Gastroesophageal sphincter (tissue), 4 donors: ENCODE measurements at places on chromosomes 5 and 9.

DNA sequence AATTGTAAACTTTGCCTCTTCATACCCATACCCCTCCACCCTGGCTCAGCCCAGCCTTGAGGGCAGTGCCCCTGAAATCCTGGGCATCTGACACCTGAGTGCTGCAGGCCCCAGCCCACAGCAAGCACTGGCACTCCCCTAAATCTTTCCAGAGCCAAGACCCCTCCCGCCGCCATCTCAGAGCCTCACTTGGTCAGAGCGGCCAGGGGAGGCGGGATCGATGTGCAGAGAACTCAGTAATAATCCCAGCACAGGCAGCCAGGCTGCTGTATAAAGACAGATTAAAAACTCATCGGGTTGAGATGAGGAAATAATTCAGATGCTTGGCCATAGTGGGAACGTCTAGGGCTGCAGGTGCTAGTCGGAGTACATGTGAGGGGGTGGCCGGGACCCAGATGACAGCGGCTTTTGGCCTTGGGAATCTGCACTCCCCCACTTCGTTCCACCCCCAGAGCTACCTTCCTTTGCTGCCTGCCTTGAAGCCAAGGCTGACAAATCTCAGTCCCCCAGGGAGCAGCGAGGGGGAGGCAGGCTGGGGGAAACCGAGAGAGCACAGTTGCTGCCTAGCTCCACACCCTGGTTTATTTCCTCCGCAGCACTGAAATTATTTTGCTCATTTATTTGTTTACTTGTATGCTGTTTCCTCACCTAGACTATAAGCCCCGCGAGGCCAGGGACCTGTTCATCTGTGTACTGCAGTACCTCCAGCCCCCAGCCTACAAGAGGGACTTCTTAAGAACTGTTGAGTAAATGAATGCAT, 19.5 kb upstream of the ARAP3 start:
- ATAC-seq, result no peak

DNA sequence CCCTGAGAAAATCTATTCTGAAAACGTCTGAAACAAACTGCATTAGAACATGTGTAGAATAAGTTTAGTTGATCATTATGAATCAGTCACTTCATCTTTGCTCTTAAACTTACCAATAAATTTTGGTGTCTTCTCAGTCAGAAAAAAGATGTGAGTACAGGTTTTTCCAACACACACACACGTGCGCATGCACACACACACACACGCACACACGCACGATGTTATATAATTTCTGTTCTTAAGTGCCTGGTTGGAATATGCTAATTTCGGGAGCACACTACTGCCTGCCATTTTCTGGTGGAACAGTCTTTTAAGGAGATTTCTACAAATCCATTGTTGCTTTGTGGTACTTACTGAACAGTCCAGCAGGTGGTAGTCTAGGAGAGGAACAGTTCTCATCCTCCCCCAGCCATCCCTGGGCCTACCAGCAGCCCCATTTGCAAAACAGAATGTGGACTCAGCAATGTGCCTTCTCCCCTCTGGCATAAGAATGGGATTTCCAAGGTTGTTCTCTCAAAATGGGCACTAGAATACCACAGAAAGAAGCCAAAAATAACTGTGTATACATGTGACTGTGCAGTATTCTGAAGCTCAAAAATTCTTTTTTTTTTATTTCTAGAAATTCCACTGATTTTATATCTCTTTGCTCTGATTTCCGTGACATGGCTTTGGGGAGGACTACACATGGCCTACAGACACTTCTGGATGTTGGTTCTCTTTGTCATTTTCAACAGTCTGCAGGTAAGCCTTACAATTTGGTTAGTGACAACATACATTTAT, 281.3 kb downstream of the ARRDC3 start:
- peak; percentile 87 for ATAC-seq

GRCh38 chr5:120621339-120621738, 157.2 kb downstream of the PRR16 start:
- ATAC-seq, result no peak

GRCh38 chr9:7144265-7145046, 386.7 kb downstream of the KDM4C start:
- ATAC-seq, result no peak

DNA sequence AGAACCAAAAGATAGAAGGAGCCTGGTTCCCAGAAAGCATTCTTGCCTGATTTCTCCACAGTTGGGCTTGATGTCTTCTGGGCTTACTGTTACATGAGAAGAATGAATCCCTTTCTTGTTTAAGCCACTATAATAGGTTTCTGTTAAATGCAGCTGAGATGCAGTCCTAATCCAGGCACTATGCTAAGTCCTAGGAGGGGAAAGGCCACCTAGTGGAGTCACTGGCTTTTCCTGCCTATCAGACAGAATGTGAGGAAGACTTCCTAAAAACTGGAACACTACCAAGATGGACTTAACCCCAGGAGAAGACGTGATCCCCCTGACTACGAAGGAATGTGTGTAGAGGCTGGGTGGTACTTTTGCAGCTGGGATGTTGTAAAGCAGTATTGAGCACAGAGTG, 34.3 kb upstream of the FSD1L start:
- peak; percentile 51 for ATAC-seq
